ENCODE measurements at places on chromosomes 2 and 18.

DNA sequence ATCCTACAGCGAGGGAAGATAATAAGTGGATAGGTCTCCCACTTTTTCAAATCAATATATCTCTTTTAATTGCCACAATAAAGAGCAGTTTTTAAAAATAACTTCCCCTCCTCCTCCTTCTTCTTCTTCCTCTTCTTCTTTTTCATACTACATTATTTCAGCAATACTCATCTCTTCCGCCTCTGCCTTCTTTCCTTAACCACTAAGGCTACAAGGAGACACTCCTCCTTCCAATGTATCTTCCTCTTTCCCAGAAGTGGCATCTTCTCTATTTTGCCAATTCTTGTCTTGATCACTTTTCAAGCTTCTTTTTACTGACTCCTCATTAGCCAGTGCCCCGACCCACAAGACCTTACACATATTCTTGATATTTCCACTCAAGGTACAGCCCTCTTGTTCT is 546.6 kb upstream of the CHAC2 start:
- no peak for DNase-seq

GRCh38 chr2:110816404-110817365 is 84.3 kb downstream of the ACOXL start:
- no peak for DNase-seq

GRCh38 chr18:56870982-56871381 is 219.8 kb downstream of the WDR7 start:
- no peak for DNase-seq

GRCh38 chr2:197369228-197369932 is 58.8 kb upstream of the ANKRD44 start:
- no peak for DNase-seq

DNA sequence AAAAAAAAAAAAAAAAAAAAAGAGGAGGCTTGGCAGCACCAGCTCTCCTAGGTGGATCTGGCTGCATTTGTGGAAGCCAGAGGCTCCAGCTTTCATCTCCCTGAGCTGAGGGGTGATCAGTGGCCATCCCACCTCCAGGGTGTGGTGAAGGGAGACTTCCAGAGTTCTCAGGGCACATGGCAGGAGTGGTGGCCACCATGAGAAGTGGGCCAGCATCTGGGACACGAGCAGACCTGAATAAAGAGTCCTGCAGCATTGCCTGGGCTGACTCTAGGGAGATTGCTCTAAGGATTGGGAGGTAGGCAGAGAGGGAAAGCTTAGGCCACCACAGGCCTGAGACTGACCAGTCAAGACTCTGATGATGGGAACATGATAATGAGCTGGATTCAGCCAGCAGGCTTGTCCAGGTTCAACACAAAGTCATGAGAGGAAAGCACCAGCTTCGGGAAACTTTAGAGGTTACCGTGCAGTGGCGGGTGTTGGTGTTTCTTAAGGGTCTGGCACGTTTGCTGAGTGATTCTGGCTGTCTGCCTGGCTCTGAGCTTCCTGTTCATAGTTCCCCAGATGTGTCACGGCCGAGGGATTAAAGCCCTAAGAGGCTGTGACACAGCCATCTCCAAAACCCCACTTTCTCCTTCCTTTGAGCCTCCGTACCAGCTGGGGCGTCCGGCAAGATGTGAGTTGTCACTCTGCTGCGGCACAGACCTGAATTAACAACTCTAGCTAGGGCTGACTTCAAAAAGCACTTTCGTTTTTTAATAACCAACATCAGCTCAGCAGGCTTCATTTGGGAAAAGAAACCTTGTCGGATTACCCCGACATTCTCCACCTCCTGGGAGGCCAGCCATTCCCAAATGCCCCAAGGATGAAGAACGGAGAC is 38.3 kb upstream of the IL1R1 start:
- DNase-seq = peak; percentile 23

DNA sequence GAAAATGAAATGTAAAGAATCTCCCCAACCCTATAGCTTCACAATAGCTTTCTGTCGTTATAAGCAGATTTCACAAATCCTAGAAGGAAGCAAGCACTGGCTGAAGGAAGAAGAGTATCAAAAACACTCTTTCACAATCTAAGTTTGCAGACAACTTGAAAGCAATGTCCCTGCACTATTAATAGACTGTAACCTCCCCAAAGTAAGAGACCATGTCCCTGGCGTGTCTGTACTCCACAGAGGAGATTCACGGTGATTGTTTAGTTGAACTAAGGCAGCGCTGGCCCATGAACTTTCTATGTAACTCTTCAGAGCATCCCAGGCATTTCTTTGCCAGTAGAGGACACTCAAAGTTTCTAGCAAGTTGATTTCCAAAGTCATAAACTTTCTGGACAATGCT is 128.0 kb upstream of the HNRNPA3 start:
- no peak for DNase-seq

- no peak for DNase-seq
Observed at GRCh38 chr18:34626404-34627136, 83.5 kb upstream of the DTNA start.

DNA sequence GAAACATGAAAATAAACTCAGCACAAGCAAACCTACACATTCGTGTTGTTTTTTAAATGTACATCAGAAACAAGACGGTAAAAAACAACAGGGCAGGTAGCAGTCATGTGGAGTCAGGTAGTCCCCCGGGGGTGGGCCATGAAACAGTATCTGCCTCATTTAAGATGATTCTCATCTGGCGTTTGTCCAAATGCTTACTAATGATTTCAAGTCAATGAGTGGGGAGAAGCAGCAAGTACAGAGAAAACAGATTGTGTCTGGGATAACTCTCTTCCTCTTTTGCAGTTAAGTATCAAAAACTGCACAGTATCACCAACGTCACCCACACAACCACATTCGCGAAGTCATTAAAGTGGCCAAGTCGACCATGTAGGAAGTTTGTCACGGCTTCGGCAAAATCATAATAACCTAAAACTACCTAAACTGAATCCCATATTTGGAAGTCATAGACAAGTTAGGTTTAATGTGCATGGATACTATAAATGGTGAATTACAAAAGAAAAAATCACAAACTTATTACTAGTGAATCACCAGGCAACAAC is 1.3 kb downstream of the LAPTM4A start:
- no peak for DNase-seq

DNA sequence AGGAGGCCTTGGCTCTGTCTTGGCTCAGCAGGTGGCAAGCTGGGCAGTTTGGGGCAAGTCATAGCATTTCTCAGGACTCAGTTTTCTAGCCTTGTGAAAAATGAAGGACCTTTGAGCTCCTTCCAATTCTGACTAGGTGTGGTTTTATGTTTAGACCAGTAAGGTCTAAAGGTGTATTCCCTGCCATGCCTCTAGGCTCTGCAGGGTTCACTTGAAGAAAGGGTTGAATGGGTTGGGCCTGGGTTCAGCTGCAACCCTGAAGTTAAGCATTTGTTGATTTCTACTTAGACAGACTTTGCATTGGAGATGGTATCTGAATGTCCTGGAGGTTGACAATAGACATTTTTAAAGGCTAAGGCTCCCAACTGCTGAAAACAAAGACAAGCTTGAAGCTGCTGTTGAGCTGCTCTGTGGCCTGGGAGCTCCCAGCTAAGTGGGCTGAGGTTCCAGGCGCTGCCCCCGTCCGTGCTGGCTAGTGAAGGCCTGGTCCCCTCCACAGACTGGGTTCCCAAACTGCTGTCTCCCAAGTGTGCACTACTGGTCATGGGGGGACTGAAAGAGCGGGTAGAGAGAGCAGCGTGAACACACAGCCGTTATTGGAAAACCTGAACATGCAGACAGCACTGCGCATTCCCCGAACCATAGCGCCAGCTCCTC is 100.7 kb upstream of the SMAD7 start:
- DNase-seq = no peak

DNA sequence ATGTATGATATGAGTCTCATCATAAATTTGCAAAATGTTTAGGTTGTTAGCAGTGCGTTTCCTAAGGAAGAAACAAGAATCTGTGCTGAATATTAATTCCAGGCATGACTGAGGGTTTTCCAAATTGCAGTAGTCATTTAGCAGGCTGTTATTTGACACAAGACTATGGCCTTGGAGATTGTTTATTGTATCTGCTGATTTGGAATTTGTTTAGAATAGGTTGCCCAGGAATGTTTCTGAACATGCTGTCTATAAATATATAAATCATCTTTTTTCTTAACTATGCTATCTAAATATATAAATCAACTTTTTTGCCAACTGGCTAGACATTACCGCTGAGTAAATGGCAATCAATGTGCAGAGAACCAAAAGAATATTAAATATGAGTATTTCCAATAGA is 90.9 kb downstream of the DOK6 start:
- DNase-seq = no peak

DNA sequence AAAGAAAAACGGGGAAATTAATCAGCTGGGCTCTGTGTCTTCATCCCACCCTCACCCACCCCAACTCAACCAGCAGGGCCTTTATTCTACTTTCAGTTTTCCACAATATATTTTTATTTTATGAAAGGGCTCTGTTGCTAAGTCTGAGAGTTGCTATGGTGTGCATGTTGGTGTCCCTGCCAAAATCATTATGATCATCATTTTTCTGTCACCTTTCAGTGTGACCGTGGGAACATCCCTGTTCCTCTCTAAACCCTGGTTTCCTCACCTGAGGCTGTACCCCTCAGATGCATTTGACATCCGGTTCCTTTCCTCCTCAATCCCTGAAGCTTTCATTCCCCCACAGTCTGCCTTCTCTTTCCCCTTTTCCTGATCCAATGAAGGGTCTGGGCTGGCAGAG is 180.5 kb downstream of the ZFP36L2 start:
- DNase-seq = no peak

DNA sequence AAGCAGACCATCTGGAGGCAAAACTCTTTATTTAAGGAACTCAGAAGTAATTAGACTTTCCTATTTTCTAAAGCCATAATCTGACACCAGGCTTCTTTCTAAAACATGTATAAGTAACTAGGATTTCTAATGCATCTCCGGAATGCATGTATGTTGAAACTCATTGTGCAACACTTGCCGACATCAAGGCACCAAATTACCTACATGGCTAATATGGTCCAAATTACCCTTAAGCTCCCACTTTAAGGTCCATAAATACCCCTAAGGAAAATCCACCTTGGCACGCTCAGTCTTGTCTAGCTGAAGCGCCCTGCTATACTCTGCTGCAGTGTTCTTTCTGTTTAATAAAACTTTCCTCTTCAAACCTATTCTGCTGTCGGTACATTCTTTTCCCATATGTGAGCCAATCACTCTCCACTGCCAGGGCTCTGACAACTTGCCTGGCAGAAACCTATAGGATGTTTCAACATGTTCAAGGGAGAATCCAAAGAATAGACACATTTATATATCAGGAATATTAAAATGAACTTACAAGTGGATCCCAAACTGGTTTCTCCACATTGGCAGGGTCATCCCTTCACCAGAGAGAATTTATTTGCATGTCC is 171.9 kb downstream of the GALNT1 start:
- DNase-seq = no peak

DNA sequence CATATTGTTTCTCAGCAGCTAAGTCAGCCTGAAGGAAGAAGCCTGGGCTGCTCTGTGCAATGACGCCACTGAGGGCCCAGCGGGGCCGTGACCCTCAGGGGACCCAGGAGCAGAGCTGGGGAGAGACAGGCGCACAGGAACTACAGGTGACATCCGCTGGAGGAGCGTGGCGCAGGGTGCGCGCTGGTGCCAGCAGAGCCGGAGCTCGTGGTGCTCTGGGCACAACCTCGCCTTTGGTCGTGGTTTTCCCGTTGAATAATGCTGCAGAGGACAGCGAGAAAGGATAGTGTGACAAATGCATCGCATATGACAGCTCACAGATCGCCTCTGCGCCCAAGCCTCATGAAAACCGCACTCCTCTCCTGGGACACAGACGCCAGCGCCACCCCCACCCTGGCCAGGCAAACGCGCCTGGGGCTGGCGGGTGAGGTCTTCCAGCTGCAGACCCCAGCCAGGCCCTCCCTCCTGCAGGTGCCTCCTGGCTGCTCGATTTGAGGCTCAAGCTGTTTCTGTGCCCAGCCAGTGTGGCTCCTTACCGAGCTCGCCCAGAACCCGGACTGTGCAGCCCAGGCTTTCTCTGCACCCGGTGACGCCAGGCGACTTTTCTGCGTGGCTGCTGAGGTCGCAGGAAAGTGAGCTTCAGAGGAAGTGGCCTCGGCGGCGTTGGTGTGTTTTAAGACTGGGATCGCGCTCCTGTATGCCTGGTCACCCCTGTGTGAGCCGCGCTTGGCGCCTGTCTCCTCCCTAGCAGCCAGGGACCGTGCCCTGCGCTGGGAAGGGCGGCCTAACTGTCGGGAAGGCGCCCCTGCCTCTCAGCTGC is 583.1 kb upstream of the HS6ST1 start:
- no peak for DNase-seq
